ENCODE measurements at places on chromosomes 5 and 9.

- DNase-seq = no peak
Measured at GRCh38 chr9:3455717-3456116, 70.1 kb downstream of the RFX3 start.

GRCh38 chr5:83889971-83890745 lies 169.5 kb upstream of the HAPLN1 start:
- no peak for DNase-seq

DNA sequence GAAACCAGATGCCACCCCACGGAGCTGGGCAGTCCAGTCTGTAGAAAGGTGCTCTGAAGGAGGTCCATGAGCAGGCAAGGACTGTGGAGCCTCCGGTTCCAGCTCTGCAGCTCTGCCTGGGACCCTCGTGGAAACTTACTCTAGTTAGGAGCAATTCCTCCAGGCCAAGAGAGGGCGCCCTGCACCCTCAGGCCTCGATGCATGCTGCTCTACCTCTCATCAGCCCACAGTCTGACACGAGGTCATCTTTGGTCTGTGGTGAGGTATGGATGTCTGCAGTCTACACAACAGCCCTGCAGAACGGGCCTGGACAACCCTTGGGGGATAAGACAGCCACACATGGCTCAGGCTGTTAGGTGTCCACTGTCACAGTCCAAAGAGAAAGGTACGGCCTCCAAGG lies 50.6 kb upstream of the UBTD2 start:
- no peak for DNase-seq

DNA sequence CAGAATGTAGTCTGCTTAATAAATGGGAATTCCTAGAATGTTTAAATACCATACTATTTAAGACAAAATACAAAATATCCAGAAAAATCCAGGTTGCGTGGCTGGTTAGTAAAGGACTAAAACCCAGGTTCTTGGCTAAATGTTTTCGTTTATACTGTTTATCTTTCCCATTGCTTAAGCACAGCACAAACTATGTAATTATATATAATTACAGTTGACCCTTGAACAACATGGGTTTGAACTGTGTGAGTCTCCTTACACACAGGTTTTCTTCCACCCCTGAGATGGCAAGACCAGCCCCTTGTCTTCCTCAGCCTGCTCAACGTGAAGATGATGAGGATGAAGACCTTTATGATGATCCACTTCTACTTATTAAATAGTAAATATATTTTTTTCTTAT lies 24.7 kb downstream of the XPA start:
- no peak for DNase-seq

GRCh38 chr5:178192244-178192643 lies 5.1 kb upstream of the GMCL2 start:
- DNase-seq = no peak

DNA sequence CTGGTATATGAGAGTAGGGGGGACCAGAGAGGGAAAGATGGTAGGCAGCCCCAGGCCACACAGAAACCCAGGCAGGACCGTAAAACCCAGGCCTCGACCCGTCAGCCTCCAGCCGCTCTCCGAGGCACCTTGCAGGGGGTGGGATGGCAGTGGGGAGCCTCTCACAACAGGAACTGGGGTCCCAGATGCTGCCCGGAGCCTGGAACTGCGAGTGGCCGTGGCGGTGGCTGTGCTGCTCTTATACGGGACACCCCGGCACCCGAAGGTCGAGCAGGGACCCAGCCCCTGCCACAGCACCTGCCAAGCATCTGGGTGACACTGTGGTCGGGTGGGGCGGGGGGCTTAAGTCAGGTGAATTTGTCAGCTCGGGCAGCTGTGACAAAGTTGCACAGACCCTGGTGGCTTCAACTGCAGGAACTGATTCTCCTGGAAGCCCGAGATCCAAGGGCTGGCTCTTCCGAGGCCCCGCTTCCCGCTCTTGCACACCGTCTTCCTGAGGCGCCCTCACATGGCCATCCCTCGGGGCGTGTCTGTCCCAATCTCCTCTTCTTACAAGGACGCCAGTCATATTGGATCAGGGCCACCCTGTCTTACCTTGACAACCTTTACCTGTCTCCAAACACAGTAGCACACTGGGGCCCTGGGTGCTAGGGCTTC lies 47.6 kb upstream of the EGFL7 start:
- DNase-seq = no peak

- no peak for DNase-seq
Measured at GRCh38 chr5:123561230-123561629, 49.3 kb downstream of the CSNK1G3 start.

- no peak for DNase-seq
Measured at GRCh38 chr5:135203019-135203418, 169.0 kb upstream of the PITX1 start.

- DNase-seq = no peak
Measured at GRCh38 chr9:27329291-27329690, 32.3 kb upstream of the EQTN start.

Measured in NCI-H1694 treated with DMSO at 0.1 percent for 48 hours (cell line).